ENCODE measurements at places on chromosomes 3 and 15.

DNA sequence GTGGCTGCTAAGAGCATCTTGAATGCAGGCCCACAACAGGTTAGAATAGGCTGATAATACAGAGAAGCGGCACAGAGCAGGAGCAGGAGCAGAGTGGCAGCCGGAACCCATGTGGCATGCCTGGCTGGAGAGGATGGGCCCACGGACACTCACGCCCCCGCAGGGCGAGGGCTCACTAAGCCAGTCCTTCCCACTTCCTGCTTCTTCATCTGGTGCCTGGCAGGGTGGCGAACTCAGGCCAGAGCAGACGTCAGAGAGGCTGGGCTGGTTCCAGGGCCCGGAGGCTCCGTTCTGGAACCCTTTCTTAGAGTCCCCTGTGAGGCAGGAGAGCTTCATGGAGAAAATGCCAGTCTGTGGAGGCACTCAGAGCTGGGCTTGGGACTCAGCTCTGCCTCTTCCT, 195.1 kb downstream of the NTRK3 start:
- DNase-seq, result no peak

- DNase-seq, result no peak
These were observed 85.1 kb upstream of the PIAS1 start for GRCh38 chr15:67968966-67969365.

DNA sequence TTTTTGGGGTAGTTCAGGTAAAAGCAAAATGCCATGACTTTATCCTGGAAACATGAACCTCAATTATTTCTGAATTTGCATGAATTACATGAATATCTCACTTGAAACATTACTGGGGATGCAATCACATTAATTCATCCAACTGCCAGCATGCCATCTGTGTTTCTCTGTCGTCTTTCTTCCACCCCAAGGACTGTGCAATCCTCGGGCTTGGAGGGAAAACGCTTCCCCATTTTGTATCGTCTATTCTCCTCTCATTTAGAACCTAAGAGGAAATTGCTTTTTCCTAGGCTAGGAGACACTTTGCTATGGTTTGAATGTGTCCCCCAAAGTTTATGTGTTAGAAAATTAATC, 109.4 kb downstream of the SQOR start:
- DNase-seq, result no peak

- no peak for DNase-seq
These were observed 50.1 kb upstream of the MCF2L2 start for GRCh38 chr3:183478501-183478900.

GRCh38 chr3:70250492-70250891, 61.9 kb downstream of the MDFIC2 start:
- no peak for DNase-seq

DNA sequence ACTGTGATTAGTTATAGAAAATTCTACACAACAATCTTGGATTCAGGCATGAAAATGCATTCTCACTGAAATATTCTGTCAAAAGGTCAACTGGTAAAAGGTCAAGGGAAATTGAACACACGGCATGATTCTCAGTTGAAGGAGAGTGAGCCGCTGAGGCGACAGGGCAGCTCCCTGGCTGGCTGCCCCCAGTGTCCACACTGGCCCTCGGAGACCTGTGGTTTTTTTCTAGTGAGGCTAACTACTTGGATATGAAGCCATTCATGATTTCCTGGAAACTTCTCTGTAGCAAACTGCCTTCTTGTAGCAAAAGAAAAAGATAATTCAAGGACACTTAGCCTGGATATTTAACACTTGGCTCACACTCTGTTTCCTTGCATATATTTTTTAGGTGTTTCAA, 37.2 kb downstream of the AADACL2 start:
- DNase-seq, result no peak

DNA sequence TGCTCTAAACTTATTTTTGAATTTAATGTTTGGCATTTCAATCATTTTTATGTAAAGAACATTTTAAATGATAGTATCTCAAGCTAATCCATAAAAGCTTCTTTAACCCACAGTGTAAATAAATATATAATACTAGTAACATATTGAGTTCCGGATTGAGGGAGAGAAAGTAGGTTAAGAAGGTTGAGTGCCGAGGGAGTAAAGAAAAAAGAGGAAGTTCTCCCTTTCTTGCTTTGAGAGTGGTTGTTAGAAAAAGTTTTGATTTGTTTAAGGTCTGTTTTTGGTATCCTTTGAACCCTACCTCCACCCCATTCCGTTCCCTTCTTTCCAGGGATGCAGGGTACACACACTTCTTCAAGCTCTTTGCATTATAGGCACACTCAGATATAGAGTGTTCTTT, 130.8 kb downstream of the VPS8 start:
- DNase-seq, result no peak

DNA sequence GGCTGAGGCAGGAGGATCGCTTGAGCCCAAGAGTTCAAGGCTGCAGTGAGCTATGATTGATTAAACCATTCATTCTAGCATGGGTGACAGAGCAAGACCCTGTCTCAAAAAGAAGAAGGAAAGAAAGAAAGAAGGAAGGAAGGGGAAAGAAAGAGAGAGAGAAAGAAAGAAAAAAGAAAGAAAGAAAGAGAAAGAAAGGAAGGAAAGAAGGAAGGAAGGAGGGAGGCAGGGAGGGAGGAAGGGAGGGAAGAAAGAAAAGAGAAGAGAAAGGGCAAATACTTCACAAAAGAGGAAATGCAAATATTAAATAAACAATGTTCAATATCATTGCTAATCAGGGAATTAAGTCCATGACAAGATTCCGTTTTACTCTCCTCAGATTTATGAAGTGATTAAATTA, 4.0 kb upstream of the KIF7 start:
- DNase-seq, result no peak

DNA sequence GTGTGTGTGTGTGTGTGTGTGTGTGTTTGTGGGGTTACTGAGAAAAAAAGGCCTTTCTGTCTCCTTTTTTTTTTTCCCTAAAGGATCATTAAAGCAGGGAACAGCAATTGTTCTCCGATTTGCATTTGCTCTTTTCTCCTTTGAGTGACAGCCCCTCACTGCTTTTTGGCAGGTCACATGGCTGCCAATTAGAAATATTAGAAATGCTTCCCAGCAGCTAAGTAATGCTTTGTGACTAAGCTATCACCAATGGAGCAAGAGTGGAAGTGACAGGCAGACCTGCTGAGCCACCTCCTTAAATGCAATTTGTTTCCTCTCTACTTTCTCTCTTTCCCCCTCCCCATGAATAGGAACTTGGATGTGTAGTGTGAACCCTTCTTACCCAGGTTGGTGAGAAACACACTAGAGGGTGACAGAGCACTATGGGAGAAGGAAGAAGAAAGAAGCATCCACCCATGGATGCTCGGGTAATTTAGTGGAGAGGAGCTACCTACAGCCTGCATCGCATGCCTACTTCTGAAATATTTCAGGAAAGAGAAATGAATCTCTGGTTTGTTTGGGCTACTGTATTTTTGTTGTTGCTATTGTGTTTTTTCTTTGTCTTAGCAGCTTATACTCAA, 165.2 kb upstream of the PDZRN3 start:
- no peak for DNase-seq

GRCh38 chr15:39618063-39618823, 37.4 kb downstream of the THBS1 start:
- no peak for DNase-seq

- no peak for DNase-seq
These were observed 40.2 kb upstream of the WDR5B start for GRCh38 chr3:122456074-122456473.

DNA sequence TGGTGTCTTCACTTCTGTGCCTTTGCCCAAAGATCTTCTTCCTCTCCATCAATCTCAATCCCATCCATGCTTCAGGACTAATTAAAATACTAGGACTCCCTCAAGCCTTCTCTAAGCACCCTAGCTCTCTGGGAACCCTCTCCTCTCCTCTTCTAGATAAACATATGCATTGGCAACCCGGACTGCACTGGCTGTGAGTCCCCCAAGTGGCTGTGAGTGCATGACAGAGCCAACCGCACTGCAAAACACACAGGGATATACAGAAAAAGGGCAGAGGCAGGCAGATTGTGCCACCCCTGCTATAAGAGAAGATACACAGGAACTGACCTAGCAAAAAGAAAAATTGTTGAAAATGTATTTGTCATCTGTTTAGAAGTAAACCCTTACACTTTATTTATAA, 457.1 kb downstream of the MFSD1 start:
- no peak for DNase-seq

GRCh38 chr3:127925384-127925783, 10.4 kb downstream of the KBTBD12 start:
- no peak for DNase-seq

GRCh38 chr3:197167549-197167948, 130.9 kb downstream of the DLG1 start:
- no peak for DNase-seq

DNA sequence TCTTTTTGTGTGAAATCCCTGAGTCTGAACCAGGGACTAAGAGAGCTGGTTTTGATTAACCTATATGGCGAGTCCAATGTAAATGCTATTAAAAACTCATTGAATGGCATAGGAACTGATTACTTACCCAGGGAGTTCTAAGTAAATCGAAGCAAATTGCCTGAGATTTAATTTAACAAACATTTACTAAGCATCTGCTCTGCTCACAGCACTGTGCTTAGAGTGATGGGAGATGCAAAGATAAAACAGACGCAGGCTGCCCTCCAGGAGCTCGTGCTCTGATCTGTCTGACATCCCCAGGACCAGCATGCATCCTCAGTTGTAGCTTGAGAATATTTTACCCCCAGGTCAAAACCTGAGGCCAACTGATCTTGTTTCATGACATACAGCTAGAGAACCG, 247.9 kb downstream of the NR2F2 start:
- DNase-seq, result no peak

DNA sequence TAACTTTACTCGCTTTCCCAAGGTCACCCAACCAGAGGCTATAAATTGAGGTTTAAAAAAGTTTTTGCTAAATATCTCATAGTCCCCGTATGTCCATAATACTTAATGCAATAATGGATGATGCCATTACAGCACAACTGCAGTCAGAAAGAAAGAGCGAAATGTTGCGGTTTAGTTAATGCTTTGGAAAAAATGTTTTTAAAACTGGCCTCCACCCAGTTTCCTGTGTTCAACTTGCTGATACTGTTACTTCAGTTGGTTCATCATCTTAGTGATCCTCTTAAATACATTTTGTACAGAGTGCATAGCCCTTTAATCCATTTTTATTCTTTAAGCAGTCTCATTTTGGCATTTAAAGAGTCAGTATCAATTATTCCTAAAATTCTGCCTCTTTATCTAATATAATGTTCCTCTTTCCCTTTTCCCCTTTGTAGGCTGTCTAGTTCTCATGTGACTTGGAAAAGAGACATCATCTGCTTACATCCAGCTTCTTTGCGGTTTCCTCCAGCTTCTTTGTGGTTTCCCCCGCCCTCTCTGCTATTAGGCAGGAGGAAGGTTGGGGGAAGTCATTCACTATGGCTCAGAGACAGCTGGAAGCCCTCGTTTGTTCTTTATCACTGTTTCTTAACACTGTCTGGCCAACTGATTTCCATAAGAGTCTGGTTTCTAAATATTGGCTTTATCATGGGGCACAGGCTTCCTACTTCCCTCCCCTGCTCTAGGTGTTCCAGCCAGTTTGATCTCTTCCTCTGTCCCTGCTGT, 154.3 kb downstream of the GOLIM4 start:
- DNase-seq, result no peak

DNA sequence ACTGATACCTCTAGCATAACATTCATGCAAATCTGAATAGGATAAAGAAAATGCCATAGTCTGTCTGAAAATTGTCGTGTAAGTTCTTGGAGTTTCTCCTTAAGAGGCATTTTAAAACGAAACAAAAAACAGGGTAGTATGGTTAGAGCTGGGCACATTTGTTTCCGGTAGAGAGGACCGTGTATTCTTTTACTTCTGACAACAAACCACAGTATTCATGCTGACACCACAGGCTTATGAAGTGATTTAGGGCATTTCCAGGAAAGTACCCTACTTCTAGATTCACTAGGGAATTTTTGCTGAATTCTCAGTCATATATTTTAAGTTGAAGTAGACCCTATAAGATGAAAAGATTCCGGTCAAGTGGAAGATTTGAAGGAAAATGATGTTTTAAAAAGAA, 541.3 kb downstream of the UNC13C start:
- no peak for DNase-seq

GRCh38 chr3:69161587-69162307, 39.4 kb upstream of the LMOD3 start:
- DNase-seq, result no peak

DNA sequence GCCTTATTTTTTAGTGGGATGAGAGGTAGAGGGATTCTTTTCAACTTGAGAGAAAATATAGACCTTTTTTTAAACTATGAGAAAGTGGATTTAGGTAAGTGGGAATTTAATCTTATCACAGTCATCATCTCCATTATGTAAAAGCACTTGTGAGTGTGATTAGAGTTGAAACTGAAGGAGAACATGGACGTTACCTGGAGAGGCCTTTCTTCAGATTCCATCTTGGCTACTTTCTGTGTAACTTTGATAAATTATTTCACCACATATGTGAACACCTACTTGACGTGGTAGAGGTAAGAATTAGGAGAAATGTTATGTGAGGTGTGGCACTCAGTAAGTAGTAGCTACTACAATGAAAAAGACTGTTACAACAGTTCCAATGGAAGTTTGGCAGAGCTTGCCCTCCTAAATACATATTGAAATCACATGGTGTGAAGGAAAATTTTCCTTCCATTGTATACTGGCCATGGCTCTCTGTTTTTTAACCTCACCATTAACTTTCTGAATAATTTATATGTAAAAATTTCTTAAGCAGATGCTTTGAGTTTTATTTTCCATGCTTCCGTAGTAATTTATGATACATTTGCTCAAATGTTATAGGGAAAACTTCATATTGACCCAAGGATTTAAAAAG, 193.3 kb downstream of the FNDC3B start:
- DNase-seq, result no peak

DNA sequence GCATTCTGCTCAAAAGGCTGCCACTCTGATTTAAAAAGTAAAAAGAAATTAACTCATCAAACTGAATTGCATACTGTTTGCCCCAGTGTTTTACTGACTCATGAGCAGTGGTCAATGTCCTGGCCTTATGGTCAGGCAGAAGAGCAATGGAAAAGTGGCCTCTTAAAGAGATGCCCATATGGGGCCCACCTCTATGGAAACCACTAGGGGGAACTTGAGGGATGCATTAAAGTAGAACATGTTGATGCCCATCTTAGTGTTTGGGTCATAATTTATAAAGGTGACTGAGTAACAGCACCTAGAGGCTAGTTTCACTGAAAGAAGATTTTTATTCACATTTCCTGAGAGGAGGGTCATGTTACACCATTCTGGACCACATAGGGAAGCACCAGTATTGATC, 66.5 kb upstream of the RNU6-1 start:
- DNase-seq, result no peak

DNA sequence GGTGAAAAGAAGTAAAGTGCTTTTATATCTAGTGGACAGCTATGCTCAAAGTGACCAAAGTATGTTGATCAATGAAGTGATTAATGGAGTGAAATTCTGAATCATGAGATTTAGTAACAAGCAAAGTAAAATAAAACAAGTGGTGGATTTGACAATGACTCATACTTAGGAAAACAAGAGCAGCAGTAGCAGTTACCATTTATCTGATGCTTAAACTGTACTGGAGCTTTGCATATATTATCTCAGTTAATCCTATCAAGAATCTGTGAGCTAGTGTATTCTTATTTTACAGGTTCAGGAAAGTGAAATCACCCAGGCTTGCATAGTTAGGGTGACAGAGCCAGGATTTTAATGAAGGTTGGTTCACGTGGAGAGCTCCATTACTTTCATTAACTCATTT, 50.6 kb upstream of the SPATA16 start:
- no peak for DNase-seq

GRCh38 chr15:46280762-46281542, 646.1 kb downstream of the SQOR start:
- no peak for DNase-seq

GRCh38 chr15:40764629-40765103, 798 bp downstream of the GCHFR start:
- DNase-seq, result no peak

- DNase-seq, result no peak
These were observed 2.3 kb downstream of the SH3BP5 start for GRCh38 chr3:15330031-15330596.
